ENCODE measurements at places on chromosomes 2 and 18.

GRCh38 chr2:61253136-61253535, 91.1 kb downstream of the C2orf74 start:
- no peak for DNase-seq

DNA sequence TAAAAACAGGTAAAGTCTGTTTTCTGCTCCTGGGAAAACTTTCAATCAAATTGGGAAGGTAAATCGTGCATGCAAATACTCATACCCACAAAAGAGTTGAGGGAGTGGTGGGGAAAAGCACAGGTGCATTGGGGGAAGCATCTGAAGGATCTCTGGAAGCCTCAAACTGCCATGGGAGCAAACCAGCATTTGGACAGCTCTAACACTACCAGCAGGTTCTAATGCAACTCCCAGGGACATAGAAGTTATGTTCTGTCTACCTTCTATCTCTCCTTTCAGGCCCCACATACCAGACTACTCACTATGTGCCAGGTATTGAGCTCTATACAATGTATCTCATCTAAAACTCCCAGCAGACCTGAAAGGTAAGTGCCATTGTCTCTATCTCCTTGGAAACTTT, 933.7 kb downstream of the NRXN1 start:
- DNase-seq: no peak

DNA sequence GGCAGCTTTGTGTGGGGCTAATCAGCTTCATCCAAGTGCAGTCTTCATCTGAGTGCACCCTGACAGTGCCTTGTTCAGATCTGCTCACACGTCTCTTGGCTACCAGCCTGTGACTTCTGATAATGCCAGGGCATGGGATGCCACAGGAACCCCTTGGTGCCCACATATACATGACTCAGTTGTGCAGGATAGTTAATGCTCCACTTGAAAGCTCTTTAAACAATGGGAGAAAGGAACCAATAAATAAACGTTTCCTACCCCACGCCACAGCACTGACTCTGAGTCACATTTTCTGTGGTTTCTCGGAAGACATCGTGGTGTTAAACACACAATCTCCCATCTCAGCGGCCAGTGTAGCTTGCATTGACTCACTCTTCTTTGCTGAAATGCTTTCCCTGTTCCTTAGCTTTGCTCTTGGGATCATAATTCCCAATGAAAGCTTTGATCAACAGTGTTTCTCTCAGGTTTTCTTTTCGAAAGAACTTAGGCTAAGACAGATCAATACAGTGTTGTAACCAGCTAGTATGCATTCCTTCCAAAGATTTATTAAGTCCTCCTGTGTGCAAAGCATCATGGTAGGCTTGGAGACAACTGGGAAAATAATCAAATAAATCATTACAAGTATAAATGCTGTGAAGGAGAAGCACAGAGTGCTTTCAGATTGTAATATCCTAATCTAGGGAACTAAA, 142.0 kb downstream of the COPS8 start:
- no peak for DNase-seq

DNA sequence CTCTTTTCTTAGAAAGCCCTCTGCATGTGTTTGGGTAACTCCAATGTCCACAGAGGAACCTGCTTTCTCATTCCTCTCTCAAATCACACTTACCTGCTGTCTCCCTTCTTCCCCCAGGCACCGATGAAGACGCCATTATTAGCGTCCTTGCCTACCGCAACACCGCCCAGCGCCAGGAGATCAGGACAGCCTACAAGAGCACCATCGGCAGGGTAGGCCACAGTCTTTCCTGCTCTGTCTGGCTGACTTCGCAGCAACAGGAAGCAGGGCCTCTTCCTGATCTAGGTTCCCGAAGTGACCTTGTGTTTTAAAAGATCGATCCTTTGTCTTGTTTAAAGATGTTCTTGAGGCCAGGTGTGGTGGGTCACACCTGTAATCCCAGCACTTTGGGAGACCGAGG, 25.0 kb upstream of the GMCL1 start:
- no peak for DNase-seq

DNA sequence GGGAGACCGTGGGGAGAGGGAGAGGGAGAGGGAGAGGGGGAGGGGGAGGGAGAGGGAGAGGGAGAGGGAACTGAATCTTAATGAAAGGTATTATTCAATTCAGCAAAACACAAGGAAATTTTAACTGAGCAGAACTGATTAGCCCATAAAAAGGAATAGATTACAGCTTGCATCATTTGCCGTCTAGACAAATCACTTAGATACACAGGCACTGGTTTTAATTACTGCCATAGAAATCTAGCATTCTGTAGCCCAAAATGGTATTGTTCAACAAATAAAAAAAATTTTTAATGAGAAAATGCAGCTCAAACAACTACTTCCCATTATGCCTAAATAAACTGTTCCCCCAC, 7.9 kb upstream of the KCNF1 start:
- DNase-seq: no peak

GRCh38 chr2:73386894-73387636, 1.4 kb downstream of the ALMS1 start:
- DNase-seq: no peak

- DNase-seq: no peak
Measured at GRCh38 chr2:144935191-144935590, 415.3 kb upstream of the ZEB2 start.
